ENCODE measurements at places on chromosomes 3 and 15.

DNA sequence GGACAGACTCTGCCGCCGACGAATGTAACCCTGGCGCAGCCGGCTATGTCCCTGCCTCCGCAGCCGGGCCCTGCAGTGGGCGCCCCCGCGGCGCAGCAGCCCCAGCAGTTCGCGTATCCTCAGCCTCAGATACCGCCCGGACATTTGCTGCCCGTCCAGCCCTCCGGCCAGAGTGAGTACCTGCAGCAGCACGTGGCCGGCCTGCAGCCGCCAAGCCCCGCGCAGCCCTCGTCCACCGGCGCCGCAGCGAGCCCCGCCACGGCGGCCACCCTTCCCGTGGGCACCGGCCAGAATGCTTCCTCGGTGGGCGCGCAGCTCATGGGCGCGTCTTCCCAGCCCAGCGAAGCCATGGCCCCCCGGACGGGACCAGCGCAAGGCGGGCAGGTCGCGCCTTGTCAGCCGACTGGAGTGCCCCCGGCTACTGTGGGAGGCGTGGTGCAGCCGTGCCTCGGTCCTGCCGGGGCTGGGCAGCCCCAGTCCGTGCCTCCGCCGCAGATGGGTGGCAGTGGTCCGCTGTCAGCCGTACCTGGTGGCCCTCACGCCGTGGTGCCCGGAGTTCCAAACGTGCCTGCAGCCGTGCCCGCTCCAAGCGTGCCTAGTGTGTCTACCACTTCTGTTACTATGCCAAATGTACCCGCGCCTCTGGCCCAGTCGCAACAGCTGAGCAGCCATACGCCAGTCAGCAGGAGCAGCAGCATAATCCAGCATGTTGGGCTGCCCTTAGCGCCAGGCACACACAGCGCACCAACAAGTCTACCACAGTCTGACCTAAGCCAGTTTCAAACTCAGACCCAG, 2.4 kb downstream of the TSC22D2 start:
- DNase-seq: peak; percentile 66

DNA sequence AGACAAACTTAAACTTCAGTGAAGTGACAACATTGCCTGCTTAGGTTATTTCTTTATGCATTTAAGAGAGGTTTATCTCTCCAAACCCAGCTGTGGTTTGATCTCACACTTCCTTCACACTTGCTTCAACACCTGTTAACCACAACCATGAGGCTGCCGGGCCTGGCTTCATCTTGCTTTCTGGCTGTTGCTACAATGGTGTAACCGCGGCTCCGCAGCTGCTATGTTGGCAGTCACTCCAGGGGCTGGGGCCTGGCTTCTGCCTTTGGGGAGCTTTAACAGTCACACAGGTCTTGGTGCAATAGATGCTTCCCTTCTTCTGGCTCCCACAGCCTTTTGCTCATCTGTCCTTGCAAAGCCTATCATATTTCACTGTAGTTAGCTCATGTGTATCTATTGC, 72.9 kb upstream of the MNS1 start:
- no peak for DNase-seq

DNA sequence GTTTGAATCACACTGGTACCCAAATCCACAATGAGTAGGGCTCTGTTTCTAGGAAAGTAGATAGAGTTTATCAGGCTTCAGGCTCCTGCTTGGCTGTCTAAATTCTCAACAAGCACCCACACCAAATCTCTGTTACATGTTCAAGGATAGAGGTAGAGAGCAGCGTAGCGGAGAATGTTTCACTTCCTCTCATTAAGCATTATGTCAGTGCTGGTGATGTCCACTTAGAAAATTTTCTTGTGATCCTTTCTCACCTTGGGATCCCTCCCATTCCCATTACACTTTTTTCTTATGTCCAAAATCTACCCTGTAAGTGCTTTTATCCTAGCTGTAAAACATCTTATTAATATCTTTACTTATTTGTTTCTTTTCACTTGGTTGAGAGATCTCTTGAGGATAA, 34.7 kb upstream of the GCSAM start:
- DNase-seq: no peak

GRCh38 chr3:123642182-123642956, 57.5 kb upstream of the HACD2 start:
- DNase-seq: peak; percentile 76

DNA sequence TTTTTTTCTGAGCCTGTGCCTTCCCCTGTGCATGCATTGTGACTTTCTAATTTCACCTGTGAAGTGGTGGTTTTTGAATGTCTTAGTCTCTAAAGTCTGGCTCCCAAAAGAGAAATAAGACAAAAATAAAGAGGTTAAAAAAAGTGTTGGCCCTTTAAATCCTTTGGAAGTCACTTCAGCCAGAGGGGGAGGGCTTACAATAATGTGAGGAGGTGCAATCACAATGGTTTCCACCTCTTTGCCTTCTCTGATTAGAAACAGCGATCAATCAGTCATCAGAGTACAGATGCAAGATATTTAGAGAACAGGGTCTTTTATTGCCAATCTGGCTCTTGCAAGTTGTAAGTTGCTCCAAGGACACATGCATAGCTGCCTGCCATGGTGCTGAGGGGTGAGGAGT, 64.1 kb upstream of the GCSAM start:
- DNase-seq: no peak

- no peak for DNase-seq
These were observed 3.7 kb downstream of the IQSEC1 start for GRCh38 chr3:13069495-13069894.

DNA sequence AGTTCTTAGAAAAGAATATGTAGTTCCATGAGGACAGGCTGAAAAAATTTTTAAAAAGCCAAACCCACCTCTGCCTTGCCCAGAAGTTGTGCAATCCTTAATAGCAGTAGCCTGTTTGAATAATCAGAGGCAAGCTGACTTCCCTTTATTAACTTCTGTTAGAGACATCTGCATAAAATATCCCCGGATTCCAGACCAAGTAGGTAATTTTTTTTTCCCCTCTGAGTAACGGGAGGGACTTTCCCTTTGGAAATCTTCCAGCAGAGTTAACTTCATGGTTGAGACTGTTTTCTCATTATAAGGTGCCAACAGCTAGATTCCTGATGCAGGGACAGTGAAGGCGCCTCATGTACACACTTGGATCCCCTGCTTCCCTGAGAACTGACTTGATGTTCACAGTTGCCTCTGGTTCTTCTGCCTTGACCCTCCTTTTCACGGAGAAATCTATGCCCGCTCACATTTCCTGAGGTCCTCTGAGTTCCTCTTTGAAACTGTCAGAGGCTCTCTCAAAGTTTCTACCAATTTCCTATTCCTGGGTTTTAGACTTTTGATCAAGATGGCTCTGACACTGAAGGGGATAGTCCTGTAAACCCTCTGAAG, 227.6 kb upstream of the BHLHE40 start:
- no peak for DNase-seq

DNA sequence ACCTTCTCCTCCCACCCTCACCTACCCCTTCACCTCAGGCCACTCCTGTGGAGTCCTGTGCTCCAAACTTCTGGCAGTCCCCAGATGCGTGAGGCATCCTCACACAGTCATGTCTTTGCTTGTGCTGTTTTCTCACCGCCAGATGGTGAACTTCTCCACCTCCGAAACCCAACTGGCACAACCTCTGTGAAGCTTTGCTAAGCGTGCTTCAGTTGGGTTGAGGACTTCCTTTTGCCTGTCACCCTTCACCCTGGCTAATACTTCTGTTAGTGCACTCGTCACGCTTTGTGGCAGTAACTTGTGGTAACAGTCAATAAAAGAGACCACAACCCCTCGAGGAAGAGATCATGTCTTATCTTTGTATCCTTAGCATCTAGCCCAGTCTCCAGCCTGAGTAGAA, 42.0 kb upstream of the SKOR1 start:
- no peak for DNase-seq

- DNase-seq: no peak
These were observed 306.8 kb downstream of the NTRK3 start for GRCh38 chr15:87949575-87950223.

GRCh38 chr3:95399585-95399984, 1336.7 kb downstream of the NSUN3 start:
- no peak for DNase-seq

DNA sequence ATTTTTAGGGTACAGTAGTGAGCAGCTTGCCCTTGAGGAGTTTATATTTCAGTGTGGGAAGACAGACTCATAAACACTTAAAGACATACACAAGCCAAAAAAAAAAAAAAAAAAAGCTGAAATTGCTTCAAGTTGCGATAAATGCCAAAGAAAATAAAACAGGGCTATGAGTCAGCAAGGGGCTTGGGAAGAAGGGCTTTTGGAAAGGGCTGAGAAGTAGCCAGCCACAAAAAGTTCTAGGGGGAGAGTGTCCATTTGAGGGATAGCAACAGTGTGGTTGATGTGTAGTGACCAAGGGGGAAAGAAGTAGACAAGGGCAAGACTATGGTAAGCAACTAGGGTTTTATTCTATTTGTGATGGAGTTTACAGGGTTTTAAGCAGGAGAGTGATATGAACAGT, 185.5 kb downstream of the ADAMTS9 start:
- DNase-seq: no peak

DNA sequence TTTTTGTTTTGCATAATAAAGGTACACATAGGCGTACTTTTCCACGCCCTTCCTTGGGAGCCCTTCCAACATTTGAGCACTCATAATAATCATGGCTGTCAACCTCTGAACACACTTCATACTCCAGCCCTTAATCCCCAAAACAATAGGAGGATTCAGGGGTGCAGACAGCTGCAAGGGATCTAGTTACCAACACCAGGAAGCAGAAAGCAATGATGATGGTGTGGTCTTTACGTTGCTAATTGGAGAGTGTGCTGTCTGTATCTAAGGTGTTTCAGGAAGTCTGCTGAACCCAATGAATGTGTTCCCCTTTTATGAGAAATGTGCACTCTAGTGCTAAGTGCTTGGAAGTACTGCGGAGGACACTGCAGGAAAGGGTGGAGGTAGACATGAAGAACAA, 60.3 kb upstream of the PDZRN3 start:
- no peak for DNase-seq

GRCh38 chr3:58668247-58668646, 1.7 kb upstream of the FAM3D start:
- no peak for DNase-seq

- peak; percentile 9 for DNase-seq
These were observed 103.2 kb downstream of the EPHB1 start for GRCh38 chr3:134898181-134898754.

DNA sequence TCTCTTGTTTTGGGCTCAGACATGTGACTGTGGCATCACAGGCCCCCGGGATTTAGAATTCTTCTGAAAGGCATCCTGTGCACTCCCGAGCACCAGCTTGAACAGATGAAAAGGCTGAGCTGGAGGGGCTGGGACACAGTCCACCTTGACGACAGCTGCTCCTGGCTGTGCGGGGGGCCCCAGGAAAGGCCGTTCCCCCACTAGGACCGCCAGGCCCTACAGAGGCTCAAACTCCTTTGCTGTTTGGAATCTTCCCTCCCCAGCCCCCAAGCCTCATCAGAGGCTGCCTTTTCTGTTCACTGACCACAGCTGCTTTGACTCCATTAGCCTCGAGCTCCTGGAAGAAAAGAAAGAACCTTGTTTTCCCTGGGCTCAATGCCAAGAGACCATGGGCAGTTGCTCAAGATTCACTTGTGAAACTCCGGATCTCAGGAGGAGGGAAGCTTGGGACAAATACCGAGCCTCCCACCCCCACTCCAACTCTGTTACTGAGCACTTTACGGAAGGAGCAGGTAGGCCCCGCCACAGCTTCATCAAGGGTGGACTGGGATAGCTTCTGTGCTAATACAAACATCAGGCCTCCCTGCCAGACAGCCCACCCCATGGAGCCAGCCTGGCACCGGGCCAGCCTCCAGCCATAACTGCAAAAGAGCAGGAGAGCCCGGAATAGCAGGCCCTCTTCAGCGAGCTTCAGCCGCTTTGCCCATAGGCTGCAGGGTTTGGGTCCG, 15.7 kb downstream of the CIDEC start:
- peak; percentile 78 for DNase-seq

GRCh38 chr3:100060685-100061484, 53.4 kb downstream of the FILIP1L start:
- DNase-seq: no peak

DNA sequence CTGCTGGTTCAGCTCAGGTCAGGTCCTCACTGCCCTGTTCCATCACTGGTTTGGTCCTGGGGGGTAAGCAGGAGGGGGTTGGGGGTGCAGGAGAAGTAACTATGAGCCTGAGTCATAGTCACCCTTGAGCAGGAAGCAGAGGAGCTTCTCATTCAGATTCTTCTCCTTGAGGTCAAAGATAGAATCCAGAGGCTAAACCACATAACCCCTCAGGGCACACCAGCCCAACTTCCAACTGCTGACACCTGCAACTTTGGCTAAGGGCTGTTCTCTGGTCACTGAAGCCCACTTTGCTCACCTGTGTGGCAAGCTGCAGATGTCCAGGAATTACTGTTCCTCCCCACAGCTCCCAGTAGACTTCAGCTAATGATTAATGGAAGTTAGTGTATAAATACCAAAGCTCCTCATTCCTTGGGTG, 48.8 kb upstream of the LRRFIP2 start:
- no peak for DNase-seq

GRCh38 chr15:92809880-92810361, 90.2 kb upstream of the CHD2 start:
- no peak for DNase-seq

- no peak for DNase-seq
These were observed 2.7 kb downstream of the RPL15 start for GRCh38 chr3:23919628-23920027.

- no peak for DNase-seq
These were observed 190.2 kb downstream of the RORA start for GRCh38 chr15:61038910-61039309.

- no peak for DNase-seq
These were observed 46.1 kb downstream of the FRMD4B start for GRCh38 chr3:69339760-69340159.

GRCh38 chr15:38646716-38647115, 82.1 kb upstream of the RASGRP1 start:
- no peak for DNase-seq

GRCh38 chr15:91953432-91953831, 99.9 kb downstream of the SLCO3A1 start:
- DNase-seq: no peak

DNA sequence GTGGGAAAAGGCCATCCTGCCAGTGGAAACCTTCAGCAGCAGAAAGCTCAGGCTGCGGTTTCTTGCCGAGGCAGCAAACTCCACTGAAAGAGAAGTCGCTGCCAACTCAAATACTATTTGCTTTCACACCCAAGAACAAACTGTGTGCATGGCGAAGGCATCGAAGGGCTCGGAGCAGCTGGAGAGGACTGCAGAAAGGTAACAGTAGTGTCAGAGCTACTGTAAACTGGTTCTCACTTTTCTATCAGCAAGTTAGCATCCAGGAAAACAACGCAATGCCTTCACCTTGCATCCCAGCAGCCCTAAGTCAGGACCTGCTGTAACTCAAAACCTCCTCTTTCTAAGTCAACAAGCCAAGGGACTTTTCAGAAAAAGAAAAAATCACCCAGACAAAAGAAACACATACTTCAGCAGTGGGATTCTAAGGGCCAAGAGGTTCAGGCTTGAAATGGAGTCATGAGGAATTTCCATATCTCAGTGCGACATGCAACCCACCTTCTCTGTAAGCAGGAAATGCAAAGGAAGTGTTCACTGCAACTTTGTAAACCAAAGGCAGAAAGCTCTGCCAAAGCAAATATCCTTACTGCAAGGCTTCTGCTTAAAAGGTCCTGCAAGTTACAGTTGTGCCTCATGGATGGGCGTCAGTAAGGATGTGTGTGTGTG, 193.5 kb downstream of the FOXP1 start:
- DNase-seq: no peak

All from head of caudate nucleus (tissue), 42 donors.